Tibial nerve (tissue), 4 donors: ENCODE measurements at places on chromosomes 6 and 20. TPM values are rescaled to one million over a fixed set of nuclear protein-coding genes. Genes with fewer than 3 reads are reported as not detected.

DNA sequence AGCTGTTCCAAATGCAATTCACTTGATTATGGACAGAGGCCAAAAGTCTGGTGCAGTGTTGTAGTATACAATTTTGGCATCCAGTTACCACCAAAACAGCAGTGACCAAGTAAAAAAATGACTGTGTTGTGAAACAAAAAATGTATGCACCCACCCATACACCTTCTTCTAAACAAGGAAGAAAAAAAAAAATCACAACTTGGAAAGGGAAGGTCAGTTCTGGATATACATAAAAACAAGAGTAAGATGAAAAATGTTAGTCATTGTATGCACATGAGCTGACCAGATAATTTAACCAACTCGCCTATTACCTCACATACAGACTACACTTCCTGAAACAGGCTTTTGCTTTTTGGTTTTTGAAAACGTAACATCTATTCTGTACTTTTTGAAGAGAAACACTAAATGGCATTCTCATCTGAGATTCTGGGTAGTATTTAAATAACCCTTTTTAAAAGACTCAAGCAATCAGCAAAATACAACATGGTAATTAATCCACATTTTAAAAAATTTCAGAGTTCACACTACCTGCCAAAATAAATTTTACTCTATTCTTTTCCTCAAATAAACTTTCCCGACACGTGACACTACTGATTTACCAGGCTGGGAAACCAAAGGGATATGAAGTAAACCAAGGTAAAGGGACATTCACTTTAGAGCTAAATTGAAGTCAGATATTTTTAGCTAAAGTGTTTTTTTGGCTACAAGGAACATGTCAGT is 141.6 kb upstream of the SHLD1 start:
- DNase-seq: no peak

GRCh38 chr20:48990467-48990866 is 55.6 kb upstream of the CSE1L start:
- DNase-seq: no peak

DNA sequence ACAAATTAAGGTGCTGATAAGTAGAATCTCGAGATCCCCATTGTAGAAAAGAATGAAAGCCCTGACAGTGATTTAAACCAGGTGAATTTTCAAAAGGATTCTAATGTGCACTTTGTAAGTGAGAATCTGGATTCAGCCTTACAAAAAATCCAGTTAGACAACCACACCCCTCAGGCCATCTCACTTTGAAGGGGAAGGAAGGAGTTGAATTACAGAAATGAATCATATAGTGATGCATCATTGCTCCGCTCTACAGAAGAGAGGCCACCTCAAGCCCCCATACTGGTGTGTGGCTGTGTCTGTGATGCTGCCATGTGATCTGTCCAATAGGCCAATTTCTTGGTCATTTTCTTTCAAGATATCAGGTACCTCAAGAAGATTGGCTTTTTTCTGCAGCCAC is 85.5 kb upstream of the NT5E start:
- DNase-seq: no peak

Gene BNIP5
- not detected for total RNA-seq
